ENCODE measurements at places on chromosomes 7 and 10. TPM values are rescaled to one million over a fixed set of nuclear protein-coding genes. Genes with fewer than 3 reads are reported as not detected.

Gene AKR1B15
- not detected for total RNA-seq

Gene CLDN3
- total RNA-seq = not detected

Gene GLI3
- total RNA-seq = 0.10 TPM

Gene PSD
- 4.1 TPM for total RNA-seq

Gene ASIC3
- 0.84 TPM for total RNA-seq

Gene SYNPO2L
- total RNA-seq = 0.10 TPM

Gene GRID2IP
- total RNA-seq = 0.21 TPM

Gene GNAT3
- not detected for total RNA-seq

Gene DYDC2
- total RNA-seq = not detected

Gene CYP2C19
- total RNA-seq = not detected

Gene EXOC6
- total RNA-seq = 13.5 TPM

Gene TMEM176A
- total RNA-seq = 2.1 TPM

Gene BMPER
- total RNA-seq = 0.21 TPM

Gene DUSP5
- 64.2 TPM for total RNA-seq

Gene KLF14
- total RNA-seq = under 0.01 TPM

Gene ADRA2A
- total RNA-seq = 0.21 TPM

Gene CTAGE8
- total RNA-seq = 0.73 TPM

Gene CDHR1
- total RNA-seq = 0.31 TPM

Gene EVX1
- total RNA-seq = not detected

Gene VSIR
- 240 TPM for total RNA-seq

Gene CYP3A7
- total RNA-seq = not detected

Gene IFIT2
- total RNA-seq = 99.4 TPM

All from mononuclear cell (primary cell).